ENCODE measurements at places on chromosomes 3 and 15.

DNA sequence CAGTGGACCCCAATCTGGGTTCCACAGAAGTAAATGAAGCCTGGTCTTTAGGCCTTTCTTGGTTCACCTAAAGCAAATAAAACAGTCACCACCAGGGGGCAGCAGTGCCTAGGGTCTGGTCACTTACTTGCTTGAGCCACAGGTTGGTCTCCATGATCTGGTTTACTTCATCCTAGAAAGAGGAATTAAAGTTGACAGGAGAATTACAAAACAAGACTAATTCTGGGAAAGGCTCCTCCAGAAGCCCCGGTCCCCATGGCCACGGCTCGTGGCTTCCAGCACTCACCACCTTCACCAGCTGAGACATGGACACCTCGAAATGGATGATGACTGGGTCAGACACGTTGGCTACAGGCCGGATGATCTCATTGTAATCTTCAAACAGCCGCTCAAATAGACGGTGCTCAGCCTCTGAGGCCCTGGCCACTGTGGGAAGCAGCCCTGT, 2.3 kb downstream of the CHRNA3 start:
- peak; percentile 78 for DNase-seq

GRCh38 chr3:131669600-131669999, 166.8 kb upstream of the MRPL3 start:
- DNase-seq = no peak

GRCh38 chr3:14770591-14770990, 48.2 kb upstream of the FGD5 start:
- DNase-seq = no peak

DNA sequence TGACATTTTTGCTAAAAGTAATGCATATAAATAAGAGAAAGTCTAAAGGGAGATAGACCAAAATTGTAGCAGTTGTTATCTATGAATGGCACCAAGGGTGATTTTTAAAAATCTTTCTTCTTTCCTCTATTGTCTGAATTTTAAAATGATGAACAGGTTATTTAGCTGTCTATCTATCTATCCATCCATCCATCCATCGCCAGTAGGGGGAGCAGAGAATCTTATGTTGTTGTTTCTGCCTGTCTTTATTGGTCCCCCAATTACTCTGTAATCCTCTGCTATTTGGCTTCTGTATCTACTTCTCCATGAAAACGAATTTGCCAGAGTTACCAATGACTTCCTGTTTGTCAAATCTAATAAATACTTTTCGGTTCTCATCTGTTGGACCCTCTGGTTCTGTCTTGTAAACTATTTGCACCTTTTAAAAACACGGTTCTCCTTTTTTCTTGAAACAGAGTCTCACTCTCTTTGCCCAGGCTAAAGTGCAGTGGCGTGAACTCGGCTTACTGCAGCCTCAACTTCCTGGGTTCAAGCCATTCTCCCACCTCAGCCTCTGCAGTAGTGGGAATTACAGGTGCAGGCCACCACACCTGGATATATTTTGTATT, 86.0 kb downstream of the ECT2 start:
- peak; percentile 14 for DNase-seq

- DNase-seq = no peak
These were observed 517.3 kb downstream of the MFSD1 start for GRCh38 chr3:159319156-159319555.

- no peak for DNase-seq
These were observed 39.8 kb downstream of the CHDH start for GRCh38 chr3:53806182-53807116.

DNA sequence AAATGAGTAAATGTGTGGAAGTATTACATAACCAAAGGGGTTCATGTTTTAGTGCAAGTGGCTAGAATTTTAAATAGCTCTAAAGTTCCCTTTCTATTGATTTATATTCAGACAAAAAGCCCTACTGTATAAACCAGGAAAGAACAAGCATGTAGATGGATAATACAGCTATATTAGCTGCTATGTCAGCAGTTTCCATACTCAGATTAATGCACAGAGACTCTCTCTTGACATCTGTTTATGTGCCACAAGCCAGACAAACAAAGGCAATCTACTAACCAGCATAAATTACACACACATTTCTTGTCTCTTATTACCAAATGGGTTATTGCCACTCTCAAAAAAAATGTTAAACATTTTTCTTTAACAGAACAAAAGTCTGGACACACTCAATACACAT, 760.1 kb upstream of the NECTIN3 start:
- no peak for DNase-seq

DNA sequence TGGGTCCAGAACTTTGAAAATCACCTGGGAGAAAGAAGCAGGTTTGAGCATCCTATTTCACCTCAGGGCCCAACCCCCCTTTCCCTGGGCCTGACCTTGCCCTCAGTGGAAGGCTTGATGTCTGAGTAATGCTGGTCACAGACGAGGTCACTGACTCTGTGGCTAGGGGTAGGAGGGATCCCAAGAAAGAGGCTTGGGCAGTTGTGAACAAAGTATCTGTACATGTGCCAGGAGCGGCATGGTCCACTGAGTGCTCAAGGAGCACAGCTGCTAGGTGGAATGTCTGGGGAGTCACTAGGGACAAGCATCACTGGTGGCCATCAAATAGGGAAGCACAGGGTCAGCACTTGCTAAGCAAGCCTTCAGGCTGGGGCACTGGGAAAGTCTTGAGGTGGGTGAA, 7.3 kb downstream of the CCDC71 start:
- no peak for DNase-seq

- DNase-seq = no peak
These were observed 36.1 kb upstream of the MCF2L2 start for GRCh38 chr3:183464480-183464879.

DNA sequence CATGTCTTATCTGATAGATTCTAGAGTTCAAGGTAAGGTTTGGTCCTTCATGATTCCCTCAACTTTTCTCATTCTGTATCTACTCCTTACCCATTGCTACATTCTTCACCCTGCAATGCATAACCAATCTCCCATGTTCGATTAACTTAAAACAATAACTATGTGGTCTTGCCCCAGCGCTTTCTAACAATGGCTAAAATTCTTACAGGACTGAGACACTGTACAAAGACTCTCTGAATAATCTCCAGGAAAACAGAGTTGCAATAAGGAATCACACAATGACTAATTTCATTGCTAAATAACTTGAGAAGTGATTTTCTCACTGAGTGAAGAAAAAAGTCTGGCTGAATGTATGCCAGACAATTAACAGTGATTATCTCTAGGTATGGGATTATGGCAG, 69.6 kb upstream of the FAM174B start:
- DNase-seq = no peak

DNA sequence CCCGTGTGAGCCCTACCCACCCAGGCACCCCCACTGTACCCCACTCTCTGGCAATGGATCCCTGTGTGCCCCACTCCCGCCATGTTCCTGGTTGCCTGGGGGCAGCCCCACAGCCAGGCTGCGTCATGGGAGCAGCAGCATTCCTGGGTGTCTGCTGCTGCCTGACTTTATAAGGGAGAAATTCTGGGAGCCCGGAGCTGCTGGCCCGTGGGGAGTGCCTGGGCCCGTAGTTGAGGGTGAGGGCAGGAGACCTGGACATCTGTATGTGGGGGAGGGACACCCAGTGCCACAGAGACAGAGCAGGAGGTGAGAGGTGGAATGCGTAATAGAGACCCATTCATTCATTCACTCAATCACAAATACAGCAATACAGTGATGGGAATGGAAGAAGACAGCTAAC, 15.1 kb downstream of the CSPG4 start:
- no peak for DNase-seq

- DNase-seq = no peak
These were observed 176.6 kb downstream of the SLC9A9 start for GRCh38 chr3:143671626-143672025.

DNA sequence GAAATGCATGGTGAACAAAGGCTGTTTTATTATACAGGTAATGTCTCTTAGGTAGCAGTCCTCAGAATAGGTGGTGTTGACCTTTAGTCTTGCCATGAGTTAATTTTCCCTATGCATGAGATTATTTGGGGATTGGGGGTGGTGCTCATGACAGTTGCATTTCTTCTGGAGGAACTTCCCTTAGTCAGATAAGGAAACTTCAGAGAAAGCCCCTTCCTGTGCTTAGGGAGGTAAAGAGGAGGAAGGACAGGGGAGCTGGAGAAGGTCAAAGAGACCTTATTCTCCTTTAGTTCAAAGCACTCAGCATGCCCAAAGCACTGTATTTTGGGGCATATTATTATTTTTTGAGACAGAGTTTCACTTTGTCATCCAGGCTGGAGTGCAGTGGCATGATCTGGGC, 47.7 kb downstream of the ZBTB11 start:
- DNase-seq = no peak

- no peak for DNase-seq
These were observed 541.1 kb downstream of the NLGN1 start for GRCh38 chr3:173938616-173939015.

DNA sequence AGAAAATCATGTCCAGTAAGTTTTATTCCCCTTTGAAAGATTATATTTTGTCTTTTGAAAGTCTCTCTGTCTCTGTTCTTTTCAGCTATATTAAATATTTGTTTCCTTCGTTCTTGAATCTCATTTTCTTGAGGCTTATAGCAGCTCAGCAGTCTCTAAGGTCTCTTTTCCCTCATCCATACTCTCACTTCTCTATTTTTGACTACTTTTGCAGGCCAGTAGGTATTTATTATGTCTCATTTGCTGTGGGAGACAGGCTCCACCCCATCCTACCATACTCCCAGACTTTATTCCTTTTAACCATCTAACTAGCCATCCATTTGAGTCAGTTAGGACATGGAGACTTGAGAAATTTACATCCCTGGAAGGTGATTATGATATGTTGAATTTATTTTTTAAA, 71.0 kb downstream of the FILIP1L start:
- no peak for DNase-seq

GRCh38 chr3:81749265-81749664, 12.2 kb downstream of the GBE1 start:
- DNase-seq = no peak

DNA sequence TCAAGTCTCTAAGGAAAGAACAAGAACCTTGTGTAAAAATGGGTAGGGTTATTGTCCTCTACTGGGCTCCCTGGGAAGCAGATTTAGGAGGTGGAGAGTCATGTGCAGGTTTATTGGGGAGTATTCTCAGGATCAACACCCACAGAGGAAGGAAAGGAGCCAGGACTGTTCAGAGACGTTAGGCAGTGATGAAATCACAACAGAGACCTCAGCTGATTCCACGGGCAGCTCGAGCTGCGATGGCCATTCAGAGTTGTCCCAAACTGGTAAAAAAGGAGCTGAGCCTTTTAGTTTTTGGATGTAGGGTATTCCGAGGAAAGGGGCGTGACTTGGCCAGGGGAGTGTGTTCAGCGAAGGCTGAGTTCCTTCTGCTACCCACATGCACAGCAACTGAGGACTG, 85.0 kb downstream of the RORA start:
- no peak for DNase-seq

- DNase-seq = no peak
These were observed 66.6 kb downstream of the TGFBR2 start for GRCh38 chr3:30672959-30673358.

All from germinal center (tissue), 1 donor.